ENCODE measurements at places on chromosomes 3 and 15. TPM values are rescaled to one million over a fixed set of nuclear protein-coding genes. Genes with fewer than 3 reads are reported as not detected.

The SCN11A gene
- 3.7 TPM for total RNA-seq

The LXN gene
- 26.6 TPM for total RNA-seq

The MPI gene
- total RNA-seq = 41.1 TPM

The SUSD5 gene
- 2.3 TPM for total RNA-seq

DNA sequence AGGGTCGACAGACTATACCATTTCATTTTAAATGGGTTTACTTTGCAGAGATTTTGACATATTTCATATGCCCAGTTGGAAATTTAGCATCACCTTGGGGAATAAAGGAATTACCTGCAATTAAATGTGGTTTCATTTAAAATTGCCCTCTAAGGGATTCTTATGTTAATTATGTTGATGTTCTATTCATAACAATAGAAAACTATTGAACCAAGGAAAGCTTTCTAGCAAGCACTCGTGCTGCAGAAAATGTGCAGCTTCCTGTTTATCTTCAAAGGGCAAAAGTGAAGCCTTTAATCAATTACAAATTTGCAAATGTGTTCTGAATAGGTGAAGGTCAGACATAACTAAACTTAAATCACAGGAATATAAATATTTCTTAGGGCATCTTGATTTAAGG lies 352.1 kb downstream of the CHST2 start:
- no peak overlapping the region for H3K27ac ChIP-seq
- DNase-seq = no peak
- H3K27me3 ChIP-seq = no peaks in the 10 kb centered on the region
- H3K4me1 ChIP-seq = no peaks in the 10 kb centered on the region

- H3K4me1 ChIP-seq = no peaks in the 10 kb centered on the region
- H3K36me3 ChIP-seq = no peaks in the 10 kb centered on the region
- peak; percentile 44 for DNase-seq
- H3K27me3 ChIP-seq = no peaks in the 10 kb centered on the region
Observed at GRCh38 chr3:169923189-169923588, 11.8 kb downstream of the SAMD7 start.

GRCh38 chr3:44104043-44104442 lies 137.6 kb upstream of the TOPAZ1 start:
- no peak overlapping the region for H3K27ac ChIP-seq
- H3K4me1 ChIP-seq = peaks cover 27% of the 10 kb centered on the region
- H3K4me3 ChIP-seq = no peak overlapping the region
- H3K27me3 ChIP-seq = no peaks in the 10 kb centered on the region
- no peak for DNase-seq

DNA sequence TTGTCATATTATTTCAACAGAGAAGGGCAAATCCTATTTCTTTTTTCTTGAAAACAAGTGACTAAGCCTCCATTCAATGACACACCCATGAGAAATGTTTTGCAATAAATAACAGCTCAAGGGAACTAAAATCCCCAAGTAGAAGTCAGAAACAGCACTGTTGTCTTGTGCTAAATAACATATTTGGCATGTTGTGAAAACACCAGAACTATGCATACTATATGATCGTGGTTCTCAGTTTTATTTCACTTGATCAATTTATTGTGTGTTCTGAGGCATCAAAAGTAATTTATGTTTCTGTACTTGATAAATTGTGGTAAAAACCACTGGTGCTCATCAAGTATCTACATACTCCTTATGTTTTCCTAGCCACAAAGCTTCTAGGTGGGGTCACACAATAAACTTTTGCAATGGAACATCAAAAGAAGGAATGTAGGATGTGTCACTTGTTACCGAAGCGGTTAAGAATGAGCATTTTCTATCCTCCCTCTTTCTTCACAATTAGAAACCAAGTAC lies 691.7 kb upstream of the CBLB start:
- H3K4me3 ChIP-seq = no peak overlapping the region
- DNase-seq = no peak
- H3K4me1 ChIP-seq = no peaks in the 10 kb centered on the region
- no peaks in the 10 kb centered on the region for H3K36me3 ChIP-seq

GRCh38 chr3:106103383-106103782 lies 234.6 kb upstream of the CBLB start:
- no peaks in the 10 kb centered on the region for H3K27me3 ChIP-seq
- H3K27ac ChIP-seq = no peak overlapping the region
- no peaks in the 10 kb centered on the region for H3K36me3 ChIP-seq
- no peaks in the 10 kb centered on the region for H3K4me1 ChIP-seq

DNA sequence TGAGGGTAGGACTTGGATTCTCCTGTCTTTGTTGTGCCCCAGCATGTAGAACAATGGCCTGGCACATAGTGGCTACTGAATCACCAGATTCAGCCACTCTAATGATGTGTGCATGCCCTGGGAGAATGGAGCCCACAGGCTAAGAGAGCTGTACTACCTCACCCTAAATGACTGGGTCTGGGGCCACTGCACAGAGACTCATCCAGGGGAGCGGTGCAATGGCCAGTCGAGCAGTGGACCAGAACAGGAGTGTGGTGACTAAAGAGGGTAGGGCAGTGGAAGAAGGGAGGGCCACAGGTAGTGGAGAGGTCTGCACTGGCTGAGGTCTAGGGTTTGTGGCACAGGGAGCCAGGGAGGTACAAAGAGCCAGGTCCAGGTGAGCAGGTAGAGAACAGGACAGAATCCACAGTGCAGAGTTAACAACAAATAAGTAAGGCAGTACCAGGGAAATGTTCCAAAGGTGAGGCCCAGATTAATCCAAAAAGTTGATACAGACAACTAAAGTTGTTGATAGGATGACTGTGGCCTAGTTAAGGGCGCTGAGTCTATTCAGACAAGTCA lies 142.7 kb upstream of the ATP11B start:
- no peaks in the 10 kb centered on the region for H3K27me3 ChIP-seq
- H3K4me1 ChIP-seq = peaks cover 4% of the 10 kb centered on the region
- no peaks in the 10 kb centered on the region for H3K36me3 ChIP-seq
- no peak for DNase-seq
- no peak overlapping the region for H3K4me3 ChIP-seq
- H3K27ac ChIP-seq = peak overlapping the region; percentile 35

- no peak overlapping the region for H3K4me3 ChIP-seq
- peaks cover 9% of the 10 kb centered on the region for H3K4me1 ChIP-seq
- DNase-seq = no peak
- H3K27me3 ChIP-seq = no peaks in the 10 kb centered on the region
- H3K27ac ChIP-seq = no peak overlapping the region
Observed at GRCh38 chr15:34370129-34370528, 3.1 kb upstream of the LPCAT4 start.

DNA sequence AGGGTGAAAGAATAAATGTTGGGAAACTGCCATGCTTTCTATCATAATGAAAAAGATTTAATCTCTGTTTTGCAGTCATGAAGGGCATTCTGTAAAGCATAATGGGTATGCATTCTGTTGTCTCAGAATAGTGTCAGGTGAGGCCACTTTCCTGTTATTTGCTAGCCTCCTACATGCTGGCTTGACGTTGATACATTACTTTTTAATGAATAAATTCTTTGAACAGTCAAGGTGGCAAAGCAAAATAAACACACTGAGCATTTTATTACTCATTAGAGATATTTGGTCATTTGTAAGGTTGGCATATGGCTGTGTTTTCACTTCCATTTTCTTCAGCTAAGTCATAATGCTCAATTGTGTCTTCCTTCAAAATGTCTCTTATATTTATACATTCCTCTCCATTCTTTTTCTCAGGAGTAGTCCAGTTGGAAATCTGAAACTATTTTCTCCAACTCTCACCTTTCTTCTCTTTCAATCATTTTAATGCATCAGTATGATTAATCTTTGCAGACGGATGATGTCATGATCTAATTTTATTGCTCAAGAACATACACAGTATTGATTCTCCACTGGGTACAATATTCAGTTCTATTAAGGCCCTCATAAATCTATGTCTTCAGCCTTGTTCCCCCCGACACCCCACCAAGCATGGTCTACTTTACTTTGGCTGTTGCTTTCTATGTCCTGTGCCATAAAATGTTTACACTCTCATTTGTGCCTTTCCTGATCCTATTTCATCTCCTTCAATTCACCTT lies 290.7 kb downstream of the GBE1 start:
- no peak overlapping the region for H3K4me3 ChIP-seq
- H3K36me3 ChIP-seq = no peaks in the 10 kb centered on the region
- H3K27me3 ChIP-seq = no peaks in the 10 kb centered on the region
- H3K27ac ChIP-seq = no peak overlapping the region

GRCh38 chr15:83850015-83850414 lies 196.1 kb downstream of the ADAMTSL3 start:
- DNase-seq = no peak
- no peak overlapping the region for H3K4me3 ChIP-seq
- no peaks in the 10 kb centered on the region for H3K4me1 ChIP-seq
- no peak overlapping the region for H3K27ac ChIP-seq
- H3K36me3 ChIP-seq = no peaks in the 10 kb centered on the region

GRCh38 chr3:70771426-70772147 lies 459.1 kb upstream of the MDFIC2 start:
- H3K4me1 ChIP-seq = no peaks in the 10 kb centered on the region
- H3K27me3 ChIP-seq = peaks cover 5% of the 10 kb centered on the region
- no peak for DNase-seq
- no peak overlapping the region for H3K27ac ChIP-seq

DNA sequence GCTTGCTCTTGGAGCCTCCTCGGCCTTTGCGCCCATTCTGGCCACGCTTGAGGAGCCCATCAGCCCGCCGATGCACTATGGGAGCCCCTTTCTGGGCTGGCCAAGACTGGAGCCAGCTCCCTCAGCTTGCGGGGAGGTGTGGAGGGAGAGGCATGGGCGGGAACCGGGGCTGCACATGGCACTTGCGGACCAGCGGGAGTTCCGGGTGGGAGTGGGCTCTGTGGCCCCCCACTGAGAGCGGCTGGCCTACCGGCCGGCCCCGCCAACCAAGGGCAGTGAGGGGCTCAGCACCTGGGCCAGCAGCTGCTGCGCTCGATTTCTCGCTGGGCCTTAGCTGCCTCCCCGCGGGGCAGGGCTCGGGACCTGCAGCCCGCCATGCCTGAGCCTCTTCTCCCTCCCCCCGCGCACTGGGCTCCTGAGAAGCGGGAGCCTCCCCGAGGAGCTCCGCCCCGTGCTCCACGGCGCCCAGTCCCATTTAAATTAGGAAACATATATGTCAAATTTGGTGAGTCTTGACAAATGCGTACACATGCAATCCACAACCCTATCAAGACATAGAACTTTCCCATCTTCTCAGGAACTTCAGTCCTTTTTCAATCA lies 97.6 kb upstream of the CNTN3 start:
- no peaks in the 10 kb centered on the region for H3K27me3 ChIP-seq
- DNase-seq = no peak
- H3K27ac ChIP-seq = no peak overlapping the region
- no peaks in the 10 kb centered on the region for H3K4me1 ChIP-seq

DNA sequence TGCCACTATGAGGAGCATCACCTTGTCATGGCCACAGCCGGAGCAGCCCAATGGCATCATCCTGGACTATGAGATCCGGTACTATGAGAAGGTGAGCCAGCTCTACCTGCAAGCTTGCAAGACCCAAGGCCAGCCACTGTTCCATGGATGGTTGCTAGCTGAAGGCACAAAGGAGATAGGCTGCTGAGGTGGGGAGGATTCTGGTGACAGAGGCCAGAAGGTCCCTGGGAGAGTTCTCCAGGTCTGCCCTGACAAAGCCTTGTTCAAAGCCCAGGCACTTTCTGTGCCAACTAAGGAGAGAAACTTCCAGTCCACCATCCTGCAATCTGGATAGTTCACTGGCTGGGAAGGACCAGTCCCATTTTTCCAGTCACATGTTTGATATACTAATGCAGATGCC lies 359.1 kb downstream of the EPHB1 start:
- H3K4me3 ChIP-seq = no peak overlapping the region
- no peaks in the 10 kb centered on the region for H3K27me3 ChIP-seq
- H3K27ac ChIP-seq = no peak overlapping the region
- H3K4me1 ChIP-seq = no peaks in the 10 kb centered on the region
- H3K36me3 ChIP-seq = no peaks in the 10 kb centered on the region

DNA sequence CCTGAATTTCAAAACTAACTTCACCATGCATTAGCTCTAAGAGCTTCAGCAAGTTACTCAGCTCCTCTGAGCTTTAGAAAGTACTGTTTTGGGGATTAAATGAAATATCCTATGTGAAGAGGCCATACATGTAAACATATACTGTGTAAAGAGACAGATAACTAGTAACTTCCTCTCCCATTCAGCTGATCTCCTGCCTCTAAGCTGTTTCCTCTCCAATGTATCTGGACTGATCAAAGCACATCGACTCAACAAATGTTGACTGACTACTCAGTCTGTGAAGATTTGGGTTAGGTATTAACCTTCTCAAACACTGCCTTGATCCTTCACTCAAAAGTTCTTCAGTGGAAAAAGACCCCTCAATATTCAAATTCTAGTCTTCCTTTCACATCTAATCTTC lies 82.0 kb downstream of the BOC start:
- no peaks in the 10 kb centered on the region for H3K4me1 ChIP-seq
- H3K4me3 ChIP-seq = no peak overlapping the region
- H3K36me3 ChIP-seq = no peaks in the 10 kb centered on the region

DNA sequence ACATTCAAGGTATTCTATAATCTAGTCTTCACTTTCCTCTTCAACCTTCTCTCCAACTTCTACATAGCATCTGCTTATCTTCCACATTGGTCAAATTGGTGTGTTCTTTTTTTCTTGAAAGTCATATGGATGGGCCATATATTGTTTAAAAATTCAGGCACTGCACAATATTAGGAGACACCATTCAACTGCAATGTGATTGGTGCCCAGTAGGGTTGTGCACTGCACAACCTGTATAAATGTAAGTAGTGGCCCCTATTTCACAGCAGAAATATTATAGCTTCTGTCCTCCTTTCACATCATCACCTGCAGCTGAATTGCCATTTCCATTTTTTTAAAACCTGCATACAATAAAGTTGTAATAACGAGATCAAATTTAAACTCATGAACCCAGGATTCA lies 18.1 kb upstream of the GOLIM4 start:
- peaks cover 14% of the 10 kb centered on the region for H3K4me1 ChIP-seq
- no peak for DNase-seq
- no peak overlapping the region for H3K4me3 ChIP-seq
- H3K36me3 ChIP-seq = no peaks in the 10 kb centered on the region

DNA sequence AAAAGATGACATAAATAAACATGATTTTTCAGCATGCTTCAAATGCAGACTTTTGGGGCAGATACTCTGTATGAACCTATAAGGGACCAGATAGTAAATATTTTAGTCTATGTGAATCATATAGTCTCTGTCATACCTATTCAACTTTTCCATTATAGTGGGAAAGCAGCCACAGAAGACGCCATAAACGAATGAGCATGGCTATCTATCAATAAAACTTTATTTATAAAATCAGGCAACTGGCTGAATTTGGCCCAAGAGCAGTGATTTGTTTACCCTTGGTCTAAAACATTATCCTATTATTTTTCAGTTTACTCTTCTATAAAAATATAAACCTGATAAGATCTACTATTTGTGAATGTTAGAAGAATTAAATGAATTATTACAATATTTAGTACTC lies 25.9 kb upstream of the VEPH1 start:
- H3K27me3 ChIP-seq = no peaks in the 10 kb centered on the region
- no peak for DNase-seq
- no peak overlapping the region for H3K4me3 ChIP-seq
- H3K27ac ChIP-seq = no peak overlapping the region
